ENCODE measurements at places on chromosomes 5 and 9. TPM values are rescaled to one million over a fixed set of nuclear protein-coding genes. Genes with fewer than 3 reads are reported as not detected.
A peak's percentile ranks its signal among the peaks of the same experiment; 100 is the strongest.

DNA sequence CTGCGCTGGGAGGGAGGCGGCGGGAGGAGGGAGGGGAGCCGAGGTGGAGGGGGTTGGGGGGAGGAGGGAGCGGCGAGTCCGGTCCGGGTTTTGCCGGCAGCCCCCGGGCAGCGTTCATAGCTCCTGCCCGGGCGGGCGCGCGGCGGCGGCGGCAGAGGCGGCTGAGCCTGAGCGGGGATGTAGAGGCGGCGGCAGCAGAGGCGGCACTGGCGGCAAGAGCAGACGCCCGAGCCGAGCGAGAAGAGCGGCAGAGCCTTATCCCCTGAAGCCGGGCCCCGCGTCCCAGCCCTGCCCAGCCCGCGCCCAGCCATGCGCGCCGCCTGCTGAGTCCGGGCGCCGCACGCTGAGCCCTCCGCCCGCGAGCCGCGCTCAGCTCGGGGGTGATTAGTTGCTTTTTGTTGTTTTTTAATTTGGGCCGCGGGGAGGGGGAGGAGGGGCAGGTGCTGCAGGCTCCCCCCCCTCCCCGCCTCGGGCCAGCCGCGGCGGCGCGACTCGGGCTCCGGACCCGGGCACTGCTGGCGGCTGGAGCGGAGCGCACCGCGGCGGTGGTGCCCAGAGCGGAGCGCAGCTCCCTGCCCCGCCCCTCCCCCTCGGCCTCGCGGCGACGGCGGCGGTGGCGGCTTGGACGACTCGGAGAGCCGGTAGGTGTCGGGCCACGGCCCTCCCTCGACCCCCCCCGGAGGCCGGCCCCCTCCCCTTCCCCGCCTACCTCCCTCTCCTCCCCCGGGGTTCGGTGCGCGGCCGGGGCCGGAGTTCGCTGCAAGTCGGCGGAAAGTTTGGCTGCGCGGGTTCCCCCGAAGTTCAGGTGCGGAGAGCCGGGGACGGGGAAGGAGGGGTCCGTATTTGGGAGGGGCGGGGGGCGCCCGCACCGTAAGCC lies at the start of gene CXXC5:
Gene CXXC5 (plus strand): TSS at position 145 of the 877 bp plus-strand sequence. CDS start 32,175 bp downstream, outside the sequence.
- H3K4me3 ChIP-seq, result peak within 1 kb of the TSS; percentile 43
- H3K36me3 ChIP-seq, result no peaks in the 10 kb centered on the region
- peaks cover 30% of the 10 kb centered on the region for H3K27me3 ChIP-seq
- H3K27ac ChIP-seq, result no peak within 1 kb of the TSS
- no peak for DNase-seq

Gene PCDHA10
- not detected for total RNA-seq

- no peak overlapping the region for H3K4me3 ChIP-seq
- no peaks in the 10 kb centered on the region for H3K27me3 ChIP-seq
- no peak overlapping the region for H3K27ac ChIP-seq
Observed at GRCh38 chr9:137383081-137383783, 39.7 kb downstream of the EXD3 start.

GRCh38 chr5:133460172-133460758 lies 152.1 kb downstream of the FSTL4 start:
- H3K27me3 ChIP-seq, result no peaks in the 10 kb centered on the region
- no peaks in the 10 kb centered on the region for H3K36me3 ChIP-seq
- H3K27ac ChIP-seq, result no peak overlapping the region
- no peak overlapping the region for H3K4me3 ChIP-seq
- DNase-seq, result peak; percentile 10

GRCh38 chr9:131776473-131776872 lies 36.6 kb upstream of the RAPGEF1 start:
- no peak for DNase-seq
- H3K36me3 ChIP-seq, result no peaks in the 10 kb centered on the region
- no peak overlapping the region for H3K27ac ChIP-seq
- no peaks in the 10 kb centered on the region for H3K27me3 ChIP-seq

DNA sequence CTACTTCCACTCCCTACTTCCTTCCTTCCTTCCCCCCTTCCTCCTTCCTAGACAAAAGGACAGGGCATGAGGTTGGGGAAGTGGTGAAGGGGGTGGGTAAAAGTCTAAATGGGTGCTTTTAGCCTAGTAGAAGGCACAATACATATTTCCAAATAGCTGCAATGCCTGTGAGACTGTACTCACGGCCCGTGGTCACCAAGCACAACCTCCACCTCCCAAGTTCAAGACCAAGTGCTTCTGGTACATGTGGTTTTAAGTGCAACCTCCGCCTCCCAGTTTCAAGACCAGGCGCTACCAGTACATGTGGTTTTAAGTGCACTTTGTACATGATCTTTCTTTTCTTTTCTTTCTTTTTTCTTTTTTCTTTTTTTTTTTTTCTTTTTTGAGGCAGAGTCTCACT lies 14.5 kb upstream of the NTNG2 start:
- no peaks in the 10 kb centered on the region for H3K36me3 ChIP-seq
- no peak overlapping the region for H3K4me3 ChIP-seq
- no peak overlapping the region for H3K27ac ChIP-seq
- H3K4me1 ChIP-seq, result no peaks in the 10 kb centered on the region

- H3K27me3 ChIP-seq, result no peaks in the 10 kb centered on the region
- H3K36me3 ChIP-seq, result no peaks in the 10 kb centered on the region
- DNase-seq, result no peak
- H3K4me1 ChIP-seq, result peaks cover 4% of the 10 kb centered on the region
Observed at GRCh38 chr9:14308853-14309145, 5.1 kb downstream of the NFIB start.

DNA sequence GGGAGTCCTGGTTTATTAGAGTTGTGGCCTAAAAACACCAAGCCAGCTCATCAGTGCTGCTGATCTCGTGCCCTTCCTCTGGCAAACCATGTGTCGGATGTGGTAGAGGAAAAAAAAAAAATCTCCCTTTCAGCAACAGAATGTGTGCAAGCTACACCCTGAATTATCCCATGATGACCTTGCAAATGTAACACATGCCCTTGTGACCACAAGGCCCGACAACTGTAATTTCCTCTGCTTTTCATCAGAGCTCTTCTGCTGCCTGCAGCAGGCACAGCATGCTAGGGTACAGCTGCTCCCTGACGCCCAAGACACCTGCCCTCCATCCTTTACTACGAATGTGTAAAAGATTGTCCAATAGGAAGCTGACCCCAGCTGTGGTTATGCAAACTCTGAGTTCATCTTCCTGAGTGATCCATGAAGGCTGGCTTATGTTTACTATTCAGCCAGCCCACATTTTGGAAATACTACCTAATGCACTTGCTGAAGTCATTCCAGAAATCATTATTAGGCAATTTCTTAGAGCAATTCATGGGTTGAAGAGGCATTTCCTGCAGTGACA lies 14.6 kb upstream of the BNC2 start:
- no peak overlapping the region for H3K4me3 ChIP-seq
- no peaks in the 10 kb centered on the region for H3K36me3 ChIP-seq
- DNase-seq, result no peak
- H3K27me3 ChIP-seq, result no peaks in the 10 kb centered on the region

DNA sequence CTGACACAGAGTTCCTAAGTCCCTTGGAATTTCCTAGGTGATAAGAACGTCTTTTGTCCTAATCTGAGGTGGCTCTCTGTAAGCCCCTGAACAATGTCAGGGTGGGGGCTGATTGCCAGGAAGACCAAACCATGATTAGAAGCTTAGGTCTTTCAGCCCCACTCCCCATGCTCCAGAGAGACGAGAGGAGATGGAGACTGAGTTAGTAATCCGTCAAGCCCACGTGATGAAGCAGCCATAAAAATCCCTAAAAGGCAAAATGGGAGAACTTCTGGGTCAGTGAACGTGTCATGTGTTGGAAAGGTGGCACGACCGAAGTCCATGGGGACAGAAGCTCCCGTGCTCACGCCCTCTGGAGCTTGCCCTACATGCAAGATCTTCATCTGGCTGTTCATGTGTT lies 85.6 kb downstream of the RAD23B start:
- H3K36me3 ChIP-seq, result no peaks in the 10 kb centered on the region
- H3K4me3 ChIP-seq, result no peak overlapping the region
- H3K4me1 ChIP-seq, result no peaks in the 10 kb centered on the region
- no peak for DNase-seq

GRCh38 chr9:5624655-5625054 lies 4.3 kb upstream of the RIC1 start:
- no peak overlapping the region for H3K4me3 ChIP-seq
- H3K27ac ChIP-seq, result peak overlapping the region; percentile 89
- no peaks in the 10 kb centered on the region for H3K27me3 ChIP-seq

GRCh38 chr9:32378496-32378895 lies 5.9 kb upstream of the ACO1 start:
- peaks cover under 1% of the 10 kb centered on the region for H3K4me1 ChIP-seq
- H3K27me3 ChIP-seq, result no peaks in the 10 kb centered on the region
- no peak overlapping the region for H3K27ac ChIP-seq
- H3K4me3 ChIP-seq, result no peak overlapping the region

- no peaks in the 10 kb centered on the region for H3K4me1 ChIP-seq
- DNase-seq, result peak; percentile 18
- no peak overlapping the region for H3K27ac ChIP-seq
- H3K27me3 ChIP-seq, result no peaks in the 10 kb centered on the region
- H3K4me3 ChIP-seq, result no peak overlapping the region
Observed at GRCh38 chr5:148740966-148741742, 85.3 kb upstream of the ADRB2 start.

GRCh38 chr5:172499287-172499686 lies 45.0 kb upstream of the SH3PXD2B start:
- no peaks in the 10 kb centered on the region for H3K27me3 ChIP-seq
- no peaks in the 10 kb centered on the region for H3K4me1 ChIP-seq
- no peak overlapping the region for H3K4me3 ChIP-seq
- no peak overlapping the region for H3K27ac ChIP-seq
- no peaks in the 10 kb centered on the region for H3K36me3 ChIP-seq

- no peak overlapping the region for H3K27ac ChIP-seq
- no peak for DNase-seq
- no peaks in the 10 kb centered on the region for H3K36me3 ChIP-seq
- H3K27me3 ChIP-seq, result no peaks in the 10 kb centered on the region
- H3K4me3 ChIP-seq, result no peak overlapping the region
- no peaks in the 10 kb centered on the region for H3K4me1 ChIP-seq
Observed at GRCh38 chr5:35202319-35203111, 27.8 kb downstream of the PRLR start.

- no peaks in the 10 kb centered on the region for H3K27me3 ChIP-seq
- peaks cover 5% of the 10 kb centered on the region for H3K4me1 ChIP-seq
- no peaks in the 10 kb centered on the region for H3K36me3 ChIP-seq
- DNase-seq, result no peak
- H3K27ac ChIP-seq, result no peak overlapping the region
Observed at GRCh38 chr9:99807956-99808355, 13.7 kb upstream of the NR4A3 start.

- no peak overlapping the region for H3K4me3 ChIP-seq
- no peak overlapping the region for H3K27ac ChIP-seq
- no peaks in the 10 kb centered on the region for H3K4me1 ChIP-seq
Observed at GRCh38 chr5:87389296-87390034, 23.3 kb downstream of the CCNH start.

- no peak for DNase-seq
- H3K4me1 ChIP-seq, result peaks cover 6% of the 10 kb centered on the region
- H3K27me3 ChIP-seq, result no peaks in the 10 kb centered on the region
- no peaks in the 10 kb centered on the region for H3K36me3 ChIP-seq
- no peak overlapping the region for H3K27ac ChIP-seq
Observed at GRCh38 chr9:90097237-90097636, 492.4 kb downstream of the GADD45G start.

DNA sequence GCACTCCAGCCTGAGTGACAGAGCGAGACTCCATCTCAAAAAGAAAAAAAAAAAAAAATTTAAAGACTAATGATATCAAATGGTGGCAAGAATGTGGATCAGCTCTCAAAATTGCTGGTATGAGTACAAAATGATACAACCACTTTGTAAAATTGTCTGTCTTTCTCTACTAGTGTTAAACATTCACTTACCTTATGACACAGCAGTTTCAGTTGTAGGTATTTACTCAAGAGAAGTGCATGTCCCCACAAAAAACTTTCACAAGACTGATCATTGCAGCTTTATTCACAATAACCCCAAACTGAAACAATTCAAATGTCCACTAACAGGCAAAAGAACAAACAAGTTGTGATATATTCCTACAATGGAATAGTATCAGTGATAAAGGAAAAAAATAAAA lies 14.7 kb upstream of the CETN3 start:
- no peaks in the 10 kb centered on the region for H3K36me3 ChIP-seq
- H3K27ac ChIP-seq, result no peak overlapping the region
- no peak for DNase-seq
- no peak overlapping the region for H3K4me3 ChIP-seq

GRCh38 chr9:116154976-116155697 lies 1.5 kb downstream of the PAPPA start:
- no peak overlapping the region for H3K27ac ChIP-seq
- H3K27me3 ChIP-seq, result no peaks in the 10 kb centered on the region
- H3K4me3 ChIP-seq, result no peak overlapping the region
- H3K36me3 ChIP-seq, result no peaks in the 10 kb centered on the region
- no peaks in the 10 kb centered on the region for H3K4me1 ChIP-seq

DNA sequence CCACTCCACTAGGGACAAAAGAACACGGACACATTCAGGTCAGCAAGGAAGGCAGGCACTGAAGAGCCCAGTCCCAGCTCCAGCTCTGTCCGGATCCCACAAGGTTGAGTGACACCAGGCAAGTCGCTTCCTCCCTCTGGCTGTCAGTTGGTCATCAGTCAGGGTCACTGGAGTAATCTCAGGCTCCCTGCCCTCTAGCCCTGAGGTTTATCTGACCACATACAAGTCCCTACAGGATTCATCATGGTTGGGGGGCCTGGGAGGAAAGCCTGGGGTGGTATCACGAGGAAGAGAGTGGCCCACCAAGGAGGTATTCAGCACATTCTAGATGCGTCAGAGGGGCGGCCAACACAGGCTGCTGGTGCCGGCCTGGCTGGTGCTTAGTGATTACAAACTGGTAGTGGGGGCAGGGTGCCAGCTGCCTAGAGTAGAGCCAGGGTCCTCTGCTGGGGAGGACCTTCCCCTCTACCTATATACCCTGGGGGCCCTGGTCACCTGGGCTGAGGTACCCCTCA lies 81.5 kb downstream of the SHB start:
- no peak for DNase-seq
- no peak overlapping the region for H3K4me3 ChIP-seq
- no peaks in the 10 kb centered on the region for H3K36me3 ChIP-seq
- H3K27me3 ChIP-seq, result no peaks in the 10 kb centered on the region

- DNase-seq, result no peak
- H3K4me1 ChIP-seq, result no peaks in the 10 kb centered on the region
- H3K36me3 ChIP-seq, result no peaks in the 10 kb centered on the region
- no peaks in the 10 kb centered on the region for H3K27me3 ChIP-seq
Observed at GRCh38 chr5:67807439-67807888, 408.1 kb upstream of the PIK3R1 start.

Measured in naive thymus-derived CD4-positive, alpha-beta T cell (primary cell).